Activated CD4-positive, alpha-beta T cell treated with anti-CD3 and anti-CD28 coated beads for 24 hours (primary cell): ENCODE measurements at places on chromosomes 6 and 20.

DNA sequence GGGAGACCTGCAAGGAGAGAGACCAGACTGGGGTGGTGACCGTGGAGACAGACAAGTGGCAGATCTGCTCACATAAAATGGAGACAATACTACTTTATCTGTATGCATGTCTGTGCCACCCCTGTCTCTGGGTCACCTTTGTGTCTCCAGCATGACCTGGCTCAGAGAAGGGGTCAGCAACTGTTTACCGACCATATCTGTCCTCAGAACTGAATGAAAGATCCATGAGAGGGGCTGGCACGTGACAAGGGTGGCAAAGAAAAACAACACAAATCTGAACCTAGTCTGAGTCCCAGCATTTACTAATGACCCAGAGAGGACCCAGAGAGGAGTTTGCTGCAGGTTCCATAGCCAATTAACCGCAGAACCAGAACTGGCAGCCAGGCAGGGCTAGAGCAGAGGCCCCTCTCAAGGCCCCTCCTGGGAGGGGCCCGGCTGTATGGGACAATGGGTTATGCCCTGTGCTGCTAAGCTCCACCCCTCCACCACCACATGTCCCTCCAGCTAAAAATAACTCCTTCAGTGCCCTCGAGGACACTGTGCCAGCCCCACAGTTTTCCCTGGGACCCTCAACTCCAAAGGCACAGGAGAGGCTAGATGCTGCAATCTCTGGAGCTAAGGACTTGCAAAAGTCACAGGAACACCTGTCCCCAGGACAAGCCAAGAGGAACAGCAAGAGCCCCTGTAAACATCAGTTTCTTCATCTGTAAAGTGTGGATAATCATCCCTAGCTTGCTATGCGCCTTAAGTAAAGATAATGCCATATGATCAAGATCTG lies 2.2 kb downstream of the AHCY start:
- no peak for DNase-seq

DNA sequence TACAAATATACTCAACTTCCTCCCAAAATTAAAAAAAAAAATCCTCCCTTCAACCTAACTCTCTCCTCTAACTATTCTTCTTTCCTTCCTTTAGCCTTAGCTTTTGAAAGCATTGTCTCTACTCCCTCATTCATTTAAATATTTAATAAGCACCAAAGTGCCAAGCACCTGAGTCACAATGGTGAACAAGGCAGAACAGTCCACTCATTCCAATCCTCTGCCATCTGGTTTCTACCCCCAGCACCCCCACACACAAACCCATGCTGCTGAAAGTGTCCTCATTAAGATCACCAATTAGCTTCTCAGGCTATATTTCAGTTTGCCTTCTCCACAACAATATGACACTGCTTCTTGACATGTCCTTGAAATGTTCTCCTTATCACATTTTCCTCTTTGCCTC lies 76.3 kb downstream of the DTNBP1 start:
- DNase-seq, result no peak

- no peak for DNase-seq
Measured at GRCh38 chr6:133969285-133969920, 16.4 kb downstream of the TBPL1 start.

DNA sequence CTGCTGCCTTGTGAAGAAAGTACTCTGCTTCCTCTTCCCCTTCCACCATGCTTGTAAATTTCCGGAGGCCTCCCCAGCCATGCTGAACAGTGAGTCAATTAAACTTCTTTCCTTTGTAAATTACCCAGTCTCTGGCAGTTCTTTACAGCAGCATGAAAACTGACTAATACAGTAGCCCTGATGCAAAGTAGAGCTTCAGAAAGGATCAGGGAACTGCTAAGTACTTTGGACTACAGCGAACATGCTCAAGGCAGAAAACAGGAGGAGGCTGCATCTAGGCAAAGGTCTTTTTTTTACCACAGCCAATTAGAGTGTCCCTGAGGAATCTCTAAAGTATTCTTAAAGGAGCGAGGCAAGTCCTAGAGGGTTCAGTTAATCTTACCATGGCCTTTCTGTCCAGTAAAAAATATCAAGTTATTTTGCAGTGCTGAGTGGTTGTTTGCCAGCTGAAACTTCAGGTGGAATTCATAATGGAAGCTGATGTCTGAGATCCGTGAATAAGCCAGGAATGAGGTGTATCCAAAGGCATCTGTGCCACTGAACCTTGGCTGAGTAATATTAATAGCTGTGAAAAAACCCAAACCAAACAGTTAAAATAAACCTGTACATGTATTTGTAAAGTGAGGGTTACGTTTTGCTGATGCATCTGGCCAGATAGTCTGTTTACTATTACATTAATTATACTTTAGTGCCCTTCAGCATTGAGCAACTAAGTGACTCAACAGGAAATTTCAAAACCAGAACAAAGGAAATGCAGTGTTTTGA lies 170.4 kb downstream of the PHF3 start:
- no peak for DNase-seq

DNA sequence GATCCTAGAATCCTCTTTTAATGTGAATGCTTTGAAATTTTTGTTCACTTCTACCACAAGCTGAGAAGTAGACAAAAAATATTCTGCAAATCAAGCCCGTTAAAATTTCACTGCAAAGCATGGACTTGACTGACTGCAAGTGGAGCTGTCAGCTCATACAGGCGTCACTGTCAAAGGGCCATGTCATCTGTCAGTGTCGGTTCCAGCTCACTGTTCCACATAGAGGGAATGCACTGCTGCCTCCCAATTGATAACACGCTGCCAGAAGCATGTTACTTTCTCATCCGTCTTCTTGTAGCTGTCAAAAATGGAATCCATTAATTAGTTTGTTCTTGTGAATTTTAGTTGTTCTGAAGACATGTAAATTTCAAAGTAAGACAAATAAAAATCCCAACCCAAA lies 50.4 kb upstream of the FBXL4 start:
- no peak for DNase-seq

DNA sequence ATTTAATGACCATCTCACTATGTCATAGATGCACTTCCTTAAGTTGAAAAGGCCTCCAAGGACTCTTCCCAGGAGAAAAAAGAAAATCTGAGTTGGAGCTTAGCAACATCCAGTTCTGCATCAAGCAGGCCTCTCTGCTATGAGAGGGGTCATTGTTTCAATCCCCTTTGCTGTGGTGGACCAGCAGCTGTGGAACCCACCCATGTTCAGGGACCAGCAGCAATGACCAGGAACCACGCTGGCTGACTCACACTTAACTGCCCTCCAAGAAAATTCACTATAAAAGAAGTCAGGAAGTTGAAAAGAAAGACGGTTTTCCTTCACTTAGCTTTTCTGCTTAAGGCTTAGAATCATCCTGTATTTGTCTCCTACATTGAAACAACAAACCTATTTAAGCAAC lies 1062.4 kb upstream of the FLRT3 start:
- DNase-seq, result no peak

DNA sequence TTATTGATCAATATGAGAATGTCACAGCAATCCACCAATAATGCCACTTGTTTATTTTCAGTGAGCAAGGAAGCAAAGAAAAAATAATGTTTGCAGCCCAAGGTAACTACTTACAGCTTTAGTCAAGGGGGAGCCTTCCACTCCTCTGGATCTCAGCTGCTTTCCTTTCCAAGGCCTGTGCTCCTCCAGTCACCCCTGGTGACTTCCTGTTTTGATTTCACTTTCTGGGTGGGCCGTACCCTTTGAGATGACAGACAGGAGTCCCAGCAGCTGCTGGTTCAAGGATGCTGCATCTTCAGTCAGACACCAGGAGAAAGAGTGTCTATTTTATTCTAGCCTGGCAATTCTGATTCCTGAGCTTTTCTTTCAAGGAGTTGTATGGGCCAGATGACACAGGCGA lies 5.6 kb upstream of the VNN2 start:
- peak; percentile 31 for DNase-seq

- DNase-seq, result no peak
Measured at GRCh38 chr6:31740397-31741223, 805 bp downstream of the MSH5 start.

- DNase-seq, result no peak
Measured at GRCh38 chr6:135323979-135324378, 142.9 kb downstream of the MYB start.

GRCh38 chr6:144434308-144434990 lies 149.3 kb downstream of the UTRN start:
- no peak for DNase-seq

DNA sequence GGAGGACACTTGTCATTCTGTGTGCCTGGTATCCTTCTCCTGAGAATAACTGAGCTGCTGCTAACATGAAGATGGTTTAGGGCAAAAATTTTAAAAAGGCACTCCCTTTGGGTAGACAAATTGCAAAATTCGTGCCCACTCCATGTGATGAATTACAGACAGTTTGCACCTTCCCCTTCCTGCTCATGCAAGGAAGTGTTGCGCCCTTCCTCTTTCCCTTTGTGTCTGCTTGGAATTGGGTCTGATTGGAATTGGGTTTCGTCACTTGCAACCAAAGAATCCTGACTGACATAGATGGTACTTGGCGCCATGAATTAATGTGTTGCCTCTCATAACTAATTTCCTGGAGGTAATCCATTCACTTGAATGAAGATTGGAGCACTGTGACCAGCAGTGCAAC lies 62.3 kb upstream of the SHLD1 start:
- no peak for DNase-seq

GRCh38 chr20:13222319-13222716 lies 1.2 kb downstream of the ISM1 start:
- no peak for DNase-seq

- DNase-seq, result no peak
Measured at GRCh38 chr6:125469915-125470314, 168.1 kb upstream of the HDDC2 start.

- no peak for DNase-seq
Measured at GRCh38 chr20:17693444-17694001, 6.2 kb upstream of the BANF2 start.

DNA sequence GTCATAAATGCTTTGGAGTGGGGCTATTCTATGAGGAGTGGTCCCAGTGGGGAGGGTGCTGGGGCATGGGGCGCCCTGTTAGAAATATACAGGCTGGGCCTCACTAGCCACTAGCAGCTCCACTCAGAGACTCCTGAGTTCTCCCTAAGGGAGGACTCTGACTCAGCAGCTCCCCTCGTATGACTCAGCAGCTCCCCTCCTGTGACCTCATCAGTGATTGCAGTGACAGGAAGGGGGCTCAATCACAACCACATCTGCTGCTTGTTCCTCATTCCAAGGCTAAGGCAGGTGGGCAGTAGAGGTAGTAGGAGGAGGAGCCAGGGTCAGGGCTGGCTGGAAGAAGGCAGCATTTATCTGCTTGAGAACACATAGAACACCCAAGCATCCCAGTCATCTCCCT lies 73.7 kb downstream of the PRND start:
- DNase-seq, result peak; percentile 39

- DNase-seq, result no peak
Measured at GRCh38 chr6:23448281-23448680, 677.7 kb upstream of the NRSN1 start.

- no peak for DNase-seq
Measured at GRCh38 chr6:66662196-66662595, 955.2 kb upstream of the EYS start.

DNA sequence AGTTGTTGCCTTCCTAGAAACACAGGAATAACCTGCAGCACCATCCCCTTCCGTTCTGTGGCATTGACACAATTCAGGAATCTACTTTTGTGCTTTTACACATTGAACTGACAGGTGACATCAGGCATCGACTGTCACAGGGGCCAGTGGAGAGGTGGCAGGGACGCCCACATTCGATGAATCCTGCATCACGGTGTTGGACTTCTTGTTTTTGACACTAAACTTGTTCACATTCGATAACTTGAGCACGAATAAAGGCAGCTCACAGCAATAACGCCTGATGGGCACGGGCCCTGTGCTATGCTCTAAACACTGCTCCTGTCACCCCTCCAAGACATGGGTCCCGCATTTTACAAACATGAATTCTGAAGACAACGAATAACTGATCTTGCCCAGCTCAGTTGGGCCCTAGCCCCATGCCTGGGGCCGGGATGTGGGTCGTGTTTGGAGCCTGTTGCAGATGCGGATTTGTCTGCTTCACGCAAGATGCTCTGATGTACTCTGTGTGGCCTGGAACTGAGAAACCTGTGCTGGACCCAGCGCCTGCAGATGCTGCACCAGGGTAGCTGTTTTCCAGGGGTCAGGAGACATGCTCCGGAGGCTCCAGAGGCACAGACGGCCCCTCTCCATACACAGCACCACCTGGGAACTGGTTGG lies 75.7 kb downstream of the TTLL2 start:
- DNase-seq, result no peak

- DNase-seq, result no peak
Measured at GRCh38 chr20:57387945-57388371, 3.2 kb upstream of the RBM38 start.

GRCh38 chr20:18004384-18005031 lies 35.7 kb downstream of the MGME1 start:
- no peak for DNase-seq

GRCh38 chr20:32680544-32681174 lies 6.9 kb upstream of the C20orf203 start:
- DNase-seq, result no peak

DNA sequence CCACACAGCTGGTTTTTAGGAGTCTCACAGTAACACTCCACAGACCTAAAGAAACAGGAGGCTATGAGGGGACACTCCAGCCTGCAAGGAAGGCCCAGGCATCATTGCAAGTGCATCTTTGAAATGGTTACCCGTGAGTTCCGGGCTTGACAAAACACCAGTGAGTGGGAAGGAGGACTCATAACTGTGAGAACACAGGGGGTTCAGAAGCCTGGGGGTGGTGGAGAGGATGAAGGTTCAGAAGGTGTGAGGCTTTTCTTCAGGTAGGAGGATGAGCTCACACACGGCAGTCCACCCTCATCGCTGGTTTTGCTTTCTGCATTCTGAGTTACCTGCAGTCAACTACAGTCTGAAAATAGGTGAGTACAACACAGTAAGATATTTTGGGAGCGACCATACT lies 39.9 kb downstream of the MAP7 start:
- DNase-seq, result no peak

DNA sequence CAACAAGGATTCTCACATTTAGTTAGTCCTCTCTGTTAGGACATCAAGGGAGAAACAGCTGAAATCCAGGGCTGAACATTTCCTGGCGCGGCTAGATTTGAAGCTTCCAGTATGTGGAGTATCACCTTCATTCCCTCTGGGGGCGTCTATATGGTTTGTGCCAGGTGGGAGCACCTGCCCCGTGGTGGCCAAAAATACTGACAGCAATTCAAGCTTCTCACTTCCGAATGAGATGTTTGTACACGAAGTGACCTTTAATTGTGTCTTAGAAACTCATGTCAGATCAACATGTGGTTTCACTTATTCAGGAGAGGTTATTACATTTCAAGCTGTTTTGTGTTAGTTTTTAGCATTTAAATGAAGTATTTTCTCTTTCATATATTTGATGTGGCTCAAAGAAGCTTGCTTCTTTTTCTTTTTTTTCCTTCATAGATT lies 67.3 kb upstream of the ZNF217 start:
- no peak for DNase-seq

DNA sequence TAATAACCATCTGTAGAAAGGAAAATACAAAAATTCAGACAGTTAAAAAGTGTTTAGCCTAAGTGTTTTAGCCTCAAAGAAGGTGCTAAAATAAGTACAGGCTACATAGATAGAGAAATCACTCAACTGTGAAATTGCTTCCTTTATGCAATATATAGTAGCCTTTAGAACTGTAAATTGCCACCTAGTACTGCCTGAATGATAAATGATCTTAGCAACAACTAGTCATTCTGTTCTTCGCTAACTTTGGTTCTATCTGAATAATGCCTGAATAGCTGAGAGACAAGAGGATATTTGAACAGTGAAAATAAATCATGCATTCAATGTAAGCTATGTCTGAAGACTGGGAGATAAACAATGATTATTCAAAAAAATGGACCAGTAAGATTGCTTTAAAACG lies 603.3 kb upstream of the PTCHD4 start:
- DNase-seq, result no peak
